ENCODE measurements at places on chromosomes 16 and 17.
A peak's percentile ranks its signal among the peaks of the same experiment; 100 is the strongest.

GRCh38 chr17:29761040-29761761 is 138.5 kb upstream of the CORO6 start:
- DNase-seq, result peak; percentile 85

DNA sequence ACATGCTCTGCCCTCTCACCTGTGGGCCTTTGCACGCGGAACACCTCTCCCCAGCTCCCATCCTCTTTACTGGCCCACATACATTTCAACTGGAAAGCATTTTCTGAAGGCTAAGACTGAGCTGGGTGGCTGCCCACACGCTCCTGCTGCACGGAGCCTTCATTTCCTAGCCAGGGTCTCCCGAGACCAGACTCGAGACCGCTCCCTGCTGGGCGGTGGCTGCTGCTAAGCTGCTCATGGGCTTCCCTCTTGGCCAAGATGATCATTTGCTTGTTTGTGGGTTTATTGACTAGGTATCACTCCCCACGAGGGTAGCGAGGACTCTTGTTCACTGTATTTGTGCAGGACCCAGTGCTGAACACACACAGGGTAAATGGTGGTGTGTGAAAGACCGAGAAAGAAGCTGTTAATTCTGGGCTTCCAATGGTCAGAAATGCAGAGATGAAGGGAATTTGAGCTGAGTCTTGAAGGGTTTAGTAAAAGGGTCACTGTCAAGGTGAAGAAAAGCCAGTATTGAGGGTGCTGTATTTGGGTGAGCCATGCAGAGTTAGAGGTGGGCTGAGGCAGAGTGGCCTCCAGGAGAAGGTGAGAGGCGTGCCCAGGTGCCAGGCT is 907 bp downstream of the TRAPPC2L start:
- peak; percentile 75 for DNase-seq

GRCh38 chr17:15270628-15271381 is 5.7 kb upstream of the PMP22 start:
- DNase-seq, result no peak

DNA sequence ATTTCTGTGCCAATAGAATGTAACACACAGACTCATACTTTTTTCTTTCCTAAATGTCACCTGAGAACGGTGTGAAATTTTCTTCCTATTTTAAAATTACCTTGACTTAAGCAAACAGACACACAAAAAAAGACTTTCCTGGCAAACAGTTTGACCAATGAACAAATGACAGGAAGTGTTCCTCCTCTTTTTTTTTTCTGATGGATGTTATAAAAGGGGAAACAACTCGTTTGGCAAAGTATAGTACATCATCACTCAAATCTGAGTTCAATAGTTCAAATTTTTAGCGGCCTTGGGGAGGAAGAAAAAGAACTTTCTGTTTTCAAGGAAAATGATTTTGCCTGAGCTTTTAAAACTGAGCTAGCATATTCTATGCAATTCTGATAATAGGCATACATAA is 19.8 kb downstream of the HS3ST3A1 start:
- DNase-seq, result peak; percentile 43

- DNase-seq, result no peak
These were observed 19.1 kb upstream of the PHKG2 start for GRCh38 chr16:30728899-30729672.

- peak; percentile 73 for DNase-seq
These were observed 9.1 kb upstream of the UBB start for GRCh38 chr17:16371742-16372141.

- DNase-seq, result peak; percentile 55
These were observed 5.3 kb downstream of the CYGB start for GRCh38 chr17:76532072-76532651.

DNA sequence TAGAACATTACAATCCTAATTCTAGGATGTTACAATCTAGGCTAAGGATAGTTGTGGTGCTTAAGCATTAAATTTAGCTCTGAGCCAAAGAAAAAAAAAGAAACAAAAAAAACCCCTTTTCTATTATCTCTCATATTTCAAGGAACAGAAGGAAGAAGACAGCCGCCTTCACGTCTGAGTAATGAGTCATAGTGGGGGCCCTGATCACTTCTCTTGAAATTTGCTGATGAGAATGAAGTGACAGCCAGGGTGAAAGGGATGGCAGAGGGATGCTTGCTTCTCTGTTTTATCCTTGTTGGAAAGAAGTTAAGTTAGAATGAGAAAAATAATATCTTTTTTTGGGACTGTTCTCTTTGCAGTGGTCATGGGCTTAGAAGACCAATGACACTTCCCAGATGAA is 82.6 kb upstream of the MPHOSPH6 start:
- DNase-seq, result no peak

DNA sequence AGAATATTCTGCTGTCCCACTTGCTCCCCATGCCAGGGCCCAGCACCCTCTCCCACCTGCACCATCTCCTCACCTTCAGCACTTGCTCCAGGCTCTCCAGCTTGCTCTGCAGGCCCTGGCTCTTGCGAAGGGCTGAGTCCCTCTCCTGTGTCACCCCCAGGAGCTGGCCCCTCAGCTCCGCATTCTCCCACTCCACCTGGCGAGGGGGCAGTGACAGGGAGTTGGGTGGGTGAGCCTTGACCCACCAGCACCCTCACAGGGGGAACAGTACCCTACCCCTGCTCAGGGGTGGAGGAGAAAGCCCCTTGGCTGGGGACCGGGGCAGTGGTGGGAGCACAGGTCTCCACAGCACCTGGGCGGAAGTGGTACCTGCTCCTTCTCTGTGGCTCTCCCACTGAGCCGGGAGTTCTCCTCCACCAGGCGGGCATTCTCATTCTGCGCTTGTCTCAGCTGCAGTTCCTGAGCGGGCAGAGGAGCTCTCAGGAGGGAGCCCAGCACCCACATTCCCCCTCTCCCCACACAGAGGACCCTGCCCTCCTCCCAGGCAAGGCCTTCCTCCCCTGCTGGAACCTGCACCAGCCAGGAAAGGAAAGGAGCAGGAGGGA is 5.9 kb downstream of the TSPOAP1 start:
- DNase-seq, result no peak

- peak; percentile 98 for DNase-seq
These were observed 1.2 kb downstream of the TRIM47 start for GRCh38 chr17:75876938-75877751.

DNA sequence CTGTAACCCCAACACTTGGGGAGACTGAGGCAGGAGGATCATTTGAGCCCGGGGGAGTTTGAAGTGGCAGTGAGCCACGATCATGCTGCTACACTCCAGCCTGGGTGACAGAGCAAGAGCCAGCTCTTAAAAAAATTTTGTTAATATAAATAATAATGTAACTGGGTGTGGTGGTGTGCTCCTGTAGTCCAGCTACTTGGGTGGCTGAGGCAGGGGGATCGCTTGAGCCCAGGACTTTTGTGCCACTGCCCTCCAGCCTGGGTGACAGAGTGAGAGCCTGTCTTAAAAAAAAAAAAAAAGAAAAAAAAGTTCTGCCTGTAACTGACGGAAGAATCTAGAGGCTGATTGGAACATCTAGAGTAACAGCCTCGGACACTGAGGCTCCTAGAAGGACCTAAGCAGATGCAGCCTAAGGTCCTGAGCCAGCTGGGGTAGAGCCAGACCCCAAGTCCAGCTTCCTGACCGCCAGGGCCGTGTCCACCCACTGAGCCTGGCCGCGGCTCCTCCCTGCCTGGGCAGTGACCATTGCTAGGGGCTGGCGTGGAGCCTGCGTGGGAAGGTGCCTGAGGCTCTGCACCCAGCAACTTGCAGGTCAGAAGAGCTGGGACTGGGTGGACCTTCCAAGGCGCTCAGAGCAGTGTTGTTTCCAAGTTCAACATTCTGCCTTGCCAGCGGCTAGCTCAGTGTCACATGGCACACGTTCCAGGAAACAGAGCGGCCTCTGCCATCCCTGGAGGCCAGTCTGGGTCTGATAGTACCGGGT is 209.4 kb upstream of the CIBAR2 start:
- DNase-seq, result peak; percentile 99

DNA sequence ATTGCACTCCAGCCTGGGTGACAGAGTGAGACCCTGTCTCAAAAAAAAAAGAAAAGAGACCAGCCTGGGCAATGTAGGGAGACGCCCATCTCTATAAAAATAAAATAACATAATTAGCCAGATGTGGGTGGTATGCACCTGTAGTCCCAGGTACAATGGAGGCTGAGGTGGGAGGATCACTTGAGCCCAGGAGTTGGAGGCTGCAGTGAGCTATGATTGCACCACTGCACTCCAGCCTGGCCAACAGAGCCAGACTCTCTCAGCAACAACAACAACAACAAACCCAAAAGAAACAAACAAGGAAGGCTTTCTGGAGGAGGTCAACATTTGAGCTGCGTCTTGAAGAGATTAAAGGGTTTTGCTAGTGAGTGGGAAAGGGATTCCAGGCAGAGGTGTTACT is 8.3 kb downstream of the EEF2K start:
- no peak for DNase-seq

- no peak for DNase-seq
These were observed 44.6 kb downstream of the SOX8 start for GRCh38 chr16:1026057-1026783.

DNA sequence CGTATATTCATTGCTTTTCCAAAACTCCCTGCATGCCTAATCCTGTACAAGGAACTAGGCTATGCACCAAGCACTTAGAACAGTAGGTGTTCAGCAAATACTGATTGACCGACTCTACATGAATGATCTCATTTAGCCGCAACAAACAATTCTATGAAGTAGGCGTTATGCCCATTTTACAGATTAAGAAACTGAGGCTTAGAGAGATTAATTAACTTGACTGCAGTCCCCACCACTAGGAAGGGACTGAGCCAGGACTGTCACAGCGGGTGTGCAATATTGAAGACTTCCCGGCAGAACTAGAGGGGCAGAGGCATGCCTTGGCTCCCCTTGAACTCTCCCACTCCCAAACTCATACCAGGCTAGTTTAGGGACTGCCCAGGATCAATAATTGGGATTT is 10.5 kb upstream of the N4BP1 start:
- DNase-seq, result no peak

DNA sequence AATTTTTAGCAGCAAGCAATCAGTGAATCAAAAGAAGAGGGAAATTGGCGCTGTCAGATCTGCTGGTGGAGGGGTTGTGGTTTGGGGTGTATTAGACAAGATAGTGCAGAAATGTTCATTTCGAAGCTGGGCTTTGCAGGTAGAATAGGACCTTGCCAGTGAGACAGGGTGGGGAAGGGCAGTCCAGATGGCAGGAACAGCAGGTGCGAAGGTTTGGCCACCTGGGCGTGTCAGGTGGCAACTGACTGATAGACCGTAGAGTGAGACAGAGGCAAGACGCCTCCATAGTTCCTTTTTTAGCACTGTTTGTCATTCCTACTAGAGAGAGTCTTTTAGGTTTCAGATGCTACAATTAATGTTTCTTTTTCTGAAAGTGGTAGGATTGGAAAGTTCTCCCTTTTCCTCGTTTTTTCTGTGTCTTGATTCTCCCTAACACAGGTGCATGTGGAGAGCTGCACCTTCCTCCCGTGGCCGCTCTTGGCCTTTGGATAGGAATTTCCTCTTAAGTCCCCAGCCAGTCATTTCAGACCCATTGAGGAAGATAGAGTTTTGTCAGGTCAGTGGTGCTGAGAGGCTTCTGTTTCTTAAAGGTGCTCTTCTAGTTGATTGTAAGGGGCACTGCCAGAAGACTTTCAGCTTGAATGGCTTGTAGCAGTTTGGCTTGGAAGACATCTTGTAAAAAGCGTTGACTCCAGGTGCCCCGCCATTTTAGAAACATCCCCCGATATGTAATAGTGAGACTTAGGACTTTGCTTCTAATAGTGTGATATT is 315.6 kb downstream of the SNX29 start:
- DNase-seq, result no peak

GRCh38 chr17:77675816-77676215 is 282.7 kb upstream of the TNRC6C start:
- DNase-seq, result no peak

DNA sequence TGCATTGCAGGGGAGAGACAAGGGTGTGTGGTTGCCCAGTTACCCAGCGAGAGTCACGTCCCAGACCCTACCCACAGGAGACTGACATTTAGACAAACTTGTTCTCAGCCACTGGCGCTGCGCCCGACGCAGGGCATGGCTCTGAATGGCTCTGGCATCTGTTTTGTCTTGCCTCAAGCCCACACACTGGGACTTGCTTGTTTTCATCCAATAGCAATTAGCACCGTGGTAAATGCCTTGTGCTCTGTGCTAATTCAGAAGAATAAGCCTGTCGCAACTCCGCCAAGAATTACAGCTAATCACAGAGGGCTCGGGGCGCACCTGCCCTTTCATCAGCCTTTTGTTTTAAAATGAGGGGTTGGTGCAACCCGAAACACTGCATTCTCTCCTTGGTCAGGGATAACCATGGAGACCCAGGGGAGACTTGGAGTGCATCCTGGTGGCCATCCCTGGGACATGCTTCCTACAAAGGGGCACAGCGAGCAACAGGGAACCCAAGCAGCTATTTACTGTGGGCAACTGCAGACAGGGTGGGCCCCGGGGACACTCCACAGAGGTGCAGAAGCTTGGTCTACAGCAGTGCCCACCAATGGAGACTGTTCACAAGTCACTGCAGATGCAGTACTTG is 220.6 kb upstream of the ZFHX3 start:
- DNase-seq, result peak; percentile 7

- no peak for DNase-seq
These were observed 377 bp downstream of the USP32 start for GRCh38 chr17:60391471-60392041.

DNA sequence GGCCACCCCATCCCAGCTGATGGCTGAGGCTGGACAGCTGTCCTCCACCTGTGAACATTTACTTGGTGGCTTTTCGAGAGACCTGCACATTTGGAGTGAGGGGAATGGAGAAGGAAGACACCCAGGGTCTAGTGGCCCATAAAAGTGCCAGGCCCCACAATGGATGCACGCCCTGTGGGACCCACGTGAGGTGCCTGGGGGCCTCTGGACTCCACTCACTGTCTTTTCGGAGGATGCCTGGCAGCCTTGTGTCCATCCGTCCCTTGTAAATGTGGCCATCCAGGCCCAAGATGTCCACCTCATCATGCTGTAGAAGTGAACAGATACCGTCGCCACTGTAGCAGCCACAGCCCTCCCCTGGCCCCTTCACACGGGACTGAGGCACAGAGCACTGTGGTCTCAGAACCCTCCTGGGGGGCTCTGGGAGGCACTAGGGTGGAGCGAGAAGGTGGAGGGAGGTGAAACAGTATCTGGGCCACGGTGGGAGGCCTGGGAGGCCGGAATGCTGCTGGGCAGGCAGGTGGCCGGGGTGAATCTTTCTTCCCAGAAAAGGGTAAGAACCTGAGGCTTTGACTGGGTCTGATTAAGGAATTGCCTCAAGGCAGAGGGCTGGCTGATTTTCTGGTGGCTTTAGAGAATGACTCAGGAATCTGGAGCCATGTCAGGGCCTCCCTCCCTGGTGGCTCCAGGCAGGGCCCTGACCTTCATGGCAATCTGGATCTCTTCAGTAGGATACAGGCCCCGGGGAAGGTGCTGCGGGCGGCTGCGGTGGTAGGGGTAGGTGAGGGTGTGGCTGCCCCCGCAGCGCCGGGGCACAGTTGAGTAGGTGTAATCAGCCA is 11.5 kb downstream of the UBALD2 start:
- peak; percentile 52 for DNase-seq

DNA sequence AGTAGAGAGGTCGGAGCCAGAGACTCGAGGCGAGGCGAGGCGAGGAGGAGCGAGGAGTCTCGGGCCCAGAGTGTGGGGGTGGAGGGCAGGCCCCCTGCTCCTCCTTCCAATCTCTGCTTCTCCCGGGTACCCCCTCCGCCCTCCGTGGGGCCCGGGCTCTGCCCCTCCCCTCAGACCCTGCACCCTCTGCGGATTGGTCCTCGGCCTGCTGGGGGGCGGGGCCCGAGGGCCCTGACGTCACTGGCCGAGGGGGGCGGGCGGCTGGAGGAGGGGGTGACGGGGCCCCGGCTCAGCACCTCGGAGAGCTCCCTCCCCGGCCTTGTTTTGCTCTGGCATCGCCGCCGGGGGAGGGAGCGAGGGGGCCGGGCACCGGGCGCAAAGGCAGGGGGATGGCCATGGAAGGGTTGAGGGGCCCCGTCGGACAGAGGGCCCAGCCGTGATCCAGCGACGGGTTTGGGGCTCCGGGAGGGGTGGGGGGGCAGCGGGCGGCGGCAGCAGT is at the start of gene RUNDC3A:
Gene RUNDC3A (plus strand): TSS at position 282 of the 499 bp plus-strand sequence. CDS start 232 bp downstream, outside the sequence.
- DNase-seq, result peak; percentile 70

Data from fibroblast of the aortic adventitia (primary cell).